ENCODE measurements at places on chromosomes 4 and X. TPM values are rescaled to one million over a fixed set of nuclear protein-coding genes. Genes with fewer than 3 reads are reported as not detected.

SLC25A5 gene
- polyA plus RNA-seq = 148 TPM

CTAG1B gene
- not detected for polyA plus RNA-seq

SMR3B gene
- polyA plus RNA-seq = not detected

NLGN3 gene
- polyA plus RNA-seq = 0.34 TPM

RTL9 gene
- 0.20 TPM for polyA plus RNA-seq

ZNF518B gene
- 9.0 TPM for polyA plus RNA-seq

All from GM23248 (cell line).